ENCODE measurements at places on chromosomes 6 and 20. TPM values are rescaled to one million over a fixed set of nuclear protein-coding genes. Genes with fewer than 3 reads are reported as not detected.
A peak's percentile ranks its signal among the peaks of the same experiment; 100 is the strongest.

The CDKN1A gene
- 34.6 TPM for total RNA-seq

The DNAH8 gene
- total RNA-seq, result not detected

The CAGE1 gene
- not detected for total RNA-seq

The POPDC3 gene
- total RNA-seq, result not detected

The BPIFA3 gene
- not detected for total RNA-seq

The HAO1 gene
- not detected for total RNA-seq

DNA sequence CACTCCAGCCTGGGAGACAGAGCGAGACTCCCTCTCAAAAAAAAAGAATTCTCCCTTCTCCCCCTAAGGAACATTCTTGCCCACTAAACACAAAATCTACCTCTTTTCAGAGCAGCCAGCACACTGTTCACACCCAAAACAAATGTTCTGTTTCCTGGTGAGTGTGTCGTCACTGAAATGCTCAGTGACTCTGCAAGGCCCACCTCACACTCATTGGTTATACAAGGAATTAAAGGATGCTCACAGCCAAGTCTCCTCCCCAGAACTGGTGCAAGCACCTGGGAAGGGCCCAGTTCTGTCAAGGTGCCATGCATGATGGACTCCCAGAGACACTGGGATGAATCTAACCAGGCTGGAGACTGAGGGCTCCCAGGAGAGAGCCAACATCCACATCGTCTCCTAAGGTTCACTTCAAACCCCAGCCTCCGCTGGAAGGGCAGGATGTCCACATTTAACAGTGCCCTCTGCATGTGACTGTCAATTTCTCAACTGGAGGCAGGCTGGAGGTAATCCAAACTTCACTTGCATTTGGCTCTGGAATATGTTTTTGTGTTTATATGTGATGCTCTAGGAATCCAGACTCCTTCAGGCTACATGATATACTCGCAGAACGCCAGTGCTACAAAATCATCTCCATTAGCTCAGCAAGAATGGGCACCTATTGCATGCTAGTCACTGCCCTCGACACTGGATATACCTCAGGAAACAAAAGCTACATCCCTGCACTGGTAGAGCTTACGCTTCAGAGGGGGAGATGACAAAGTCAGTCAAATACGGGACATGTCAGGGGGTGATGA is 7.1 kb downstream of the RRBP1 start:
- peaks cover 31% of the 10 kb centered on the region for H3K4me1 ChIP-seq
- H3K27me3 ChIP-seq, result no peaks in the 10 kb centered on the region
- peak overlapping the region; percentile 16 for H3K27ac ChIP-seq
- no peak for DNase-seq

- H3K27me3 ChIP-seq, result no peaks in the 10 kb centered on the region
- H3K36me3 ChIP-seq, result no peaks in the 10 kb centered on the region
- no peaks in the 10 kb centered on the region for H3K4me1 ChIP-seq
- no peak overlapping the region for H3K4me3 ChIP-seq
- no peak for DNase-seq
- no peak overlapping the region for H3K27ac ChIP-seq
These were observed 593.9 kb downstream of the CD109 start for GRCh38 chr6:74289884-74290283.

DNA sequence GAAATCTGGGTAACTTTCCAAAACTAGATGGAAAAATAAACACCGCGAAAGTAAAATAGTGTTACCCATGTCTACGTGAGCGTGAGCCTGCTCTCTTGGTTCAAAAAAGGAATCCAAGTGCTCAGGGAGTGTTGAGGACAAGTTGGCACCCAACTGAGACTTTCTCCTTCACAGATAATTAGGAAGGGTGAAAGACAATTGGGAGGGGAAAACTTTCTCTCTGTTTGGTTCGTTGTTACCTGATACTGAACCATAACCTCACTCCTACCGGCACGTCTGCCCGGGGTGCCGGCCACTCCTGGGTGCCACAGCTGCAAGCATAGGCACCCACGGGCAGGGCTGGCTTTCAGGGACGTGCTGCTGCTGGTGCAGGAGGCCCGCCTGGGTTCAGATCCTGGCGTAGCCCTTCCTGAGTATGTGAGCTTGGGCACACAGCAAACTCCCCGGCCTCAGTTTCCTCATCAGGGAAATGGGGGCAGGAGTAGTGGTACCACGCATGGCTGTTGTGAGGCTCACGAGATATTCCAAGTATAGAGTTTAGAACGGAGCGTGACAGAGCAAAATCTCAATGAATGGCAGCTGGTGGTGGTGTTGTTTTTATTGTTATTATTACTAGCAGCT is 38.2 kb upstream of the PMEPA1 start:
- no peaks in the 10 kb centered on the region for H3K27me3 ChIP-seq
- H3K4me1 ChIP-seq, result peaks cover 19% of the 10 kb centered on the region
- DNase-seq, result no peak
- peak overlapping the region; percentile 67 for H3K27ac ChIP-seq

GRCh38 chr6:118350881-118351430 is 197.1 kb upstream of the PLN start:
- no peaks in the 10 kb centered on the region for H3K4me1 ChIP-seq
- H3K4me3 ChIP-seq, result no peak overlapping the region
- H3K27me3 ChIP-seq, result no peaks in the 10 kb centered on the region
- no peaks in the 10 kb centered on the region for H3K36me3 ChIP-seq
- no peak for DNase-seq

DNA sequence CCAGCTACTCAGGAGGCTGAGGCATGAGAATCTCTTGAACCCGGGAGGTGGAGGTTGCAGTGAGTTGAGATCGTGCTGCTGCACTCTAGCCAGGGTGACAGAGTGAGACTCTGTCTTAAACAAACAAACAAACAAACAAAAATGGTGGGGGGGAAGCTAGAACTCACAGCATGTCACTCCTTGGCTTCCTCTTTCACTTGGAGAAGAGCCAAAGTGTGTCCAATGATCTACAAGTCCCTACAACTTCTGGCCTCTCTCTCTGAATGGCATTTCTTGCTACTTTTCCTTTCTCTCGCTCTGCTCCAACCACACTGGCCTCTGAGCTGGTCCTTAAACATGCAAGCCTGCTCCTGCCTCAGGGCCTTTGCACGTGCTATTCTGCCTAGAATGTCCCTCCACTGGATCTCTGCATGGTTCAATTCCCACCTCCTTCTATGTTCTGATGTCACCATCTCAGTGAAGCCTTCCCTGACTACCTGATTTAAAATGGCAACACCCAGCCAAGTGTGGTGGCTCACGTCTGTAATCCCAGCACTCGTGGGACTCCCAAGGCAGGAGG is 8.1 kb downstream of the TLDC2 start:
- H3K27ac ChIP-seq, result no peak overlapping the region
- H3K27me3 ChIP-seq, result no peaks in the 10 kb centered on the region
- DNase-seq, result no peak
- no peak overlapping the region for H3K4me3 ChIP-seq
- H3K36me3 ChIP-seq, result no peaks in the 10 kb centered on the region

DNA sequence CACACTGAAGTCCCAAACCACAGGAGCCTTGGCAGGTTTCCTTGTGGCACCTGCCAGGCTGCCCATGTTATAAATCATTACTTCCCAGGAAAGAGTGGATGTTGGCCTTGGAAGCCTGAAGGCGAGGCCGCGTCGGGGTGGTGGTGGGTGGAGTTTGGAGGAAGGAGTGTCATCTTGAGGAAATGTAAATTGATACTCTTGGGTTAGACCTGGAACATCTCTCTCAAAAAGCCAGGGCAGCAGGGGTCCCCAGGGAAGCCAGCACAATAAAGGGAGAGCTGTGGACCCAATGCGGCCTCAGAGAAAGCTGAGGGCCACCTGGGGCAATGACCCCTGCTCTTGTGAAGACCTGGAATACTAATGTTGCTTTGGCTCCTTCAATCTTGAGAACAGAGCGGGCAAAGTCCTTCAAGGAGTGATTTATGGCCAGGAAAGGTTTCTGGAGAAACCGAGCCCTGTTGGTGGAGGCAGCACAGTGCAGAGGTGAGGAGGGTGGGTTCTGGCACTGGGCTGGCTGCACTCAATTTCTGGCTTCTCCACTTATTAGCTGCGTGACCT is 26.3 kb upstream of the TRAF3IP2 start:
- peak overlapping the region; percentile 72 for H3K27ac ChIP-seq
- no peaks in the 10 kb centered on the region for H3K4me1 ChIP-seq
- H3K4me3 ChIP-seq, result no peak overlapping the region
- H3K27me3 ChIP-seq, result no peaks in the 10 kb centered on the region
- H3K36me3 ChIP-seq, result no peaks in the 10 kb centered on the region

DNA sequence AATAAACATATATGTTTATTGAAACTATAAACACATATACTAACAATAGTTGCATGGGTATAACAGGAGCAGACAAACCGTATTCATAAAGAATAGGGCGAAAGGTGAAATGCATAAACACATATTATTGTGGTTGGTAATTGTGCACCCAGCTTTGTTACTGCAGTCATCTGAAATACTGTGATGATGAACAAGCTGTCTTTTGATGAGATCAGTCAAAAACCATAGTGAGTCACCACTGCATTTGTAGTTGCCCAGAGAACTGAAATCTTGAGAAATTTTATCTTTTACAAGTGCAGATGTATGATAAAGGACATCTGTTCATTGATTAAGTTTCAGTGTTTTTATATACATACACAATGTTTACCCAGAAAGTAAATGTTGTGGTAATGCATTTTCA is 133.7 kb downstream of the MYO6 start:
- no peak for DNase-seq
- no peak overlapping the region for H3K4me3 ChIP-seq
- no peaks in the 10 kb centered on the region for H3K4me1 ChIP-seq
- H3K27ac ChIP-seq, result no peak overlapping the region
- H3K36me3 ChIP-seq, result no peaks in the 10 kb centered on the region

- no peaks in the 10 kb centered on the region for H3K36me3 ChIP-seq
- no peak for DNase-seq
- no peaks in the 10 kb centered on the region for H3K4me1 ChIP-seq
- H3K4me3 ChIP-seq, result no peak overlapping the region
- no peaks in the 10 kb centered on the region for H3K27me3 ChIP-seq
These were observed 458.4 kb downstream of the TBC1D32 start for GRCh38 chr6:120875900-120876299.

DNA sequence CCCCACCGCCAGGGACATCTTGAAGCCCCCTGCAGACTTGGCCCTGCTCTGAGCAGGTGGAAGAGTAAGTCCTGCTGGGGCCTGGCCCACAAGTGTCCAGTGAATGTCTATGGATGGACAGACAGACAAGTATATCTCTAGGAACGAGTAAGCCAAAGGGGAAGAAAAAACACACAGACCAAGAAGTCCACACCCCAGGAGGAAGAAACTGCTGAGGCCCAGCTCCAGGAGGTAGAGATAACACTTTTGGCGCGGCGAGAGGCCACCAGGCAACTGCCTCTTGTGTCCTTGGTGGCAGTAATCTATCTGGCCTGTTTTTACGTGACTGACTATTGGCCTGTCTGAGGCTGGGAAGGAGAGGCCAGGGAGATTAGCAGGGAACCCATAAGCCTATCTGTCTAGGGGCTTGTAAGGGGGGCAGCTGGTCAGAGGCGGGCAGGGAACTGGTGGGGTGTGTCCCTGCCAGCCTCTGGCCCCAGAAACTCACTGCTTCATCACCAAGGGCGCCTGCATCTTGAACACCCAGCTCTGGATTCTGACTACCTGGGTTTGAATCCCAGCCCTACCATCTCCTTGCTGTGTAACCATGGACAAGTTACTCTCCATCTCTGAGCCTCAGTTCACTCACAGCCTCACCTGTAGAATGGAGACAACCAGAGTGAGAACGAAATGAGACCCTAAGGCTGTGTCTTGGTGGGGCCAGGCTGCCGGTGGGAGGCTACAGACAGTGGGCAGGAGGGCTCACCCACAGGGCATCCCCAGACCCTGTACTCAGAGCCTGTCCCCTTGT is 31.3 kb downstream of the C20orf203 start:
- H3K4me3 ChIP-seq, result no peak overlapping the region
- H3K36me3 ChIP-seq, result no peaks in the 10 kb centered on the region
- no peak for DNase-seq
- H3K27ac ChIP-seq, result no peak overlapping the region
- H3K27me3 ChIP-seq, result no peaks in the 10 kb centered on the region

DNA sequence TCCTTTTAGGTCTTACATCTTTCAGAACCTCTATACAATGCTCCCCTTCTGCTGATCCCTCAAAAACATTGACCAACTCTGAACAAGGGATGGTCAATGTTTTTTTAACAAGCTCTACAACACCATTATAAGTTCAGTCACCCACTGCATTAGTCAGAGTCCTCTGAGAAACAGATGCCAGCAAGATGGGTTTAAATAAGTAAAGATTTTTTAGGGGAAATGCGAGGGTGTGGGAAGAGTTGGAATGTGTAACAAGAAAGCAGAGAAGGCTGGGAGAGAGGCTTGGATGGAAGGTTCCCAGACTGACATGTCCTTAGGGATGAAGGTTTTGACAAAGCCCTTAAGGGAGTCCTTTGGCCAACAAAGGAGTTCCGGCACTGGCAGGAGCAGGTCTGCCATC is 478.3 kb downstream of the FRK start:
- no peak overlapping the region for H3K27ac ChIP-seq
- no peaks in the 10 kb centered on the region for H3K4me1 ChIP-seq
- H3K27me3 ChIP-seq, result no peaks in the 10 kb centered on the region
- DNase-seq, result no peak

DNA sequence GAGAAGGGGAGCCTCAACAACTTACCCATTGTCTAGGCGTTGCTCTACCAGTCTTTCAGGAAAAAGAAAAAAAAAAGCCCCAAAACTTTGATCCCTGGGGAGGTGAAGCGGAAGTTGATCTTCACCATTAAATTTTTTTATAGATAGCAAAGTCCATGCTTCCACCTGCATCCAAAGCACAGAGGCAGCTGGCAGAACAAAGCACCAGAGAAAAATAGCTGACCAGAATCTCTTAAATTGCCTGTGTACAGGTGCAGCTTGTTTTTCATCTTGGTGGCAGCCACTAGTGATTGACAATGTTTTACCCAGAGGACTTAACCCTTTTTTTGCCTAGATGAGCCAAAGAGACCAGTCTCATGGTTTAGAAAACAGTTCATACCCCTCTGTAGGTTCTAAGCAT is 86.0 kb downstream of the MYB start:
- H3K4me1 ChIP-seq, result peaks cover 62% of the 10 kb centered on the region
- H3K27me3 ChIP-seq, result no peaks in the 10 kb centered on the region
- peak; percentile 59 for DNase-seq
- H3K27ac ChIP-seq, result peak overlapping the region; percentile 67
- H3K36me3 ChIP-seq, result no peaks in the 10 kb centered on the region
- no peak overlapping the region for H3K4me3 ChIP-seq

DNA sequence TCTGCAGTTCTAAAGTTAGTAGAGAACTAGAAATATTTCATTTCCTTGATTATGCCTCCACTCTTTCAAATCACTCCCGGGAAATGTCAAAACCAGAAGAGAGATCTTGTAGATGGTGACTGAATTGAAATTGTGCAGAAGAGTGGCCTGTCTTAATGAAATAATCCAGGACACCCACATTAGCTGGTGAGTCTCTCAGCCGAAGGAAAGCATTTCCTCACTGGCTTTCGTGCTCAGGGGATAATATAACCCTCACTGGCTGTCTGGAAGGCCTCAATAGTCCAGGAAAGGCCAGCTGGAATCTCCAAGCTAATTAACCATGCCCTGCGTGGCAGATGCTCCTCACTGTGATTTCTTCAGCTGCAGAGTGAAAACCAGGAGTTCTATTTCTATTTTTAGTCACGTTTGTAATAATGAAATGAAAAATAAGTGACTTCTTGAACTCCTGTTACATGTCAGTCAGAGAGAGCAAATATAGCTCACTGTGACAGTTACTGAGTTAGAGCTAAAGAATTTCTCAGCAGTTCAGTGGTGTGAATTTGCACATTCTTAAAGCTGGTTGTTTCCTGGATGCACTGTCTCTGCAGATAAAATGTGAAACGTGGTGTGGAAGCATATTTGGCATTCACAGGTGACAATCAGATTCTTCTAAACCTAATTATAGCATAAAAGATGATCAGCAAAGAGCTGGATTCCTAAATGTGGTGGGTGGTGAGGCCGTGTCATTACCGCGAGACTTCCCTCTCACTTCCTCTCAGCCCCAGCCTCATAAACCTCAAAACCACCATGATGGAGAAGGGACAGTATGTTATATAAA is 211.7 kb downstream of the LMBRD1 start:
- no peaks in the 10 kb centered on the region for H3K36me3 ChIP-seq
- DNase-seq, result no peak
- no peak overlapping the region for H3K4me3 ChIP-seq
- no peak overlapping the region for H3K27ac ChIP-seq
- no peaks in the 10 kb centered on the region for H3K27me3 ChIP-seq

Data from transverse colon (tissue), 4 donors.